ENCODE measurements at places on chromosomes 7 and 10.

DNA sequence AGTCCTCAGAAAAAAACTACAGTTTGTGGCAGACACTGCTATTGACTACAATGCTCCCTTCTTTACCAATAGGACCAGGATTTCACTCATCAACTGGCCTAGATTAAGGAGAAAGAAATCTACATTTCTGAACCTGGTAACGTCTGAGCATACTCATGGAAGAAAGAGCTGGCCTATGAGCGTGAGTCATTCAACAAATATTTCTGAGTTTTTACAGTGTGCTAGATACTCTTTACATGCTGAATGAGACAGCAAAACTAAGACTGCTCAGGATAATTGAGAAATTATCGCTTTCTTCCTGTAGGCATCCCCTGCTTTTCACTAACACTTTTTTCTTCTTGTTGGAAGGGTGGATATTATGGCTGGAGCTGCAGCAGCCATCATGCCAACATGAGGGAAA is 609.7 kb downstream of the TNS3 start:
- peak; percentile 50 for DNase-seq

GRCh38 chr10:68647672-68648341 is 73.2 kb upstream of the CCAR1 start:
- DNase-seq = peak; percentile 84

DNA sequence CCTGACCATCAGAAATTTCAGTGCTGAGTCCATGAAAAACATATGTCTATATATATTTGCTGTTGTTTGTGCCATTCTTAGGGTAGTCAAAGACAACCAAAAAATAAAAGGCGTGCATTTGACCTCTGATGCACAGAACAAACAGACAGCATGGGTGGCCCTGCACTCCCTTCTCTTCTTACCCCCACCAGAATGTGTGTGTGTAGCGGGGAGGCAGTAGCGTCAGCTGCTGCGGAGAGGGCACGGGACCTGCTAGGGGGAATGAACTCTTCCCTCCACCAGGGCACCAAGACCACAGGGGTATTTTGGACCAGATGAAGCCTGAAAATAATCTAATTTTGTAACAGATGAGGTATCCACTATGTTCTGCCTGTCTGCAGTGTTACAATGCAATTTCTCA is 277.7 kb upstream of the ZNF32 start:
- DNase-seq = no peak

DNA sequence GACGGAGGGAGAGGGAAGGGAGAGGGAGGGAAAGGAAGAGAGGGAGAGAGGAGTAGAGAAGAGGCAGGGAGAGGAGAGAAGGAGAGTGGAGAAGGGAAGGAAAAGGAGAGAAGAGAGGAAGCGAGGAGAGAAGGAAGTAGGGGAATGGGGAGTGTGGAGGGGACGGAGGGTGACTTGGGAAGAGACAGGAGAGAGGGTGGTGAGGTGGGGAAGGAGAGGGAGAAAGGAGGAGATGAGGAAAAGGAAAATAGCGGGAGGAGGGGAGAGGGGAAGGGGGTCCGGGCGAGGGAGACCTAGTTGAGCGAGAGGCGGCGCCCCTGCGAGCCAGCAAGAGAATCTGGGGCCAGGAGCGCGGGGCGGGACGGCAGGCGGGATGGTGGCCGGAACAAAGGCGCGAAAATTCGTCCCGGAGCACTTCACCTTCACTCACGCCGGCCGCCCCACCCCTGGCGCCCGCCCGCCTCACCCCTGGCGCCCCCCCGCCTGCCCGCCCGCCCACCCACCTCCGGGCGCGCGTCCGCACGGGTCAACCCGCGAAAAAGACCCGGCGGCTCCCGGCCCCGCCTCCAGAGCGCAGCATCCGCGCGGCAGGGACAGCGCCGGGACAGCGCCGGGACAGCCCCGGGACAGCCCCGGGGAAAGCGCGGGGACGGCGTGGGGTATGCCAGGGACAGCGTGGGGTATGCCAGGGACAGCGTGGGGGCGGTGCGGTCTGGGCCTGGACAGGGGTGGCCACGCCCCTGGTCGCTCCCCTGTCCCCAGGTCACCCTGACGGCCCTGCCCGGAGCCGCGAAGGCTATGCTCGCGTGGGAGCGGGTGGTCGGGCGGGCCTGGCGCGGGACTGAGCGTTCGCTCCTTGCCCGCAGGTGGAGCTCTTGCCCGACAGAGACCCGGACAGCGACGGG is 4.2 kb downstream of the VSTM2A start:
- peak; percentile 51 for DNase-seq

DNA sequence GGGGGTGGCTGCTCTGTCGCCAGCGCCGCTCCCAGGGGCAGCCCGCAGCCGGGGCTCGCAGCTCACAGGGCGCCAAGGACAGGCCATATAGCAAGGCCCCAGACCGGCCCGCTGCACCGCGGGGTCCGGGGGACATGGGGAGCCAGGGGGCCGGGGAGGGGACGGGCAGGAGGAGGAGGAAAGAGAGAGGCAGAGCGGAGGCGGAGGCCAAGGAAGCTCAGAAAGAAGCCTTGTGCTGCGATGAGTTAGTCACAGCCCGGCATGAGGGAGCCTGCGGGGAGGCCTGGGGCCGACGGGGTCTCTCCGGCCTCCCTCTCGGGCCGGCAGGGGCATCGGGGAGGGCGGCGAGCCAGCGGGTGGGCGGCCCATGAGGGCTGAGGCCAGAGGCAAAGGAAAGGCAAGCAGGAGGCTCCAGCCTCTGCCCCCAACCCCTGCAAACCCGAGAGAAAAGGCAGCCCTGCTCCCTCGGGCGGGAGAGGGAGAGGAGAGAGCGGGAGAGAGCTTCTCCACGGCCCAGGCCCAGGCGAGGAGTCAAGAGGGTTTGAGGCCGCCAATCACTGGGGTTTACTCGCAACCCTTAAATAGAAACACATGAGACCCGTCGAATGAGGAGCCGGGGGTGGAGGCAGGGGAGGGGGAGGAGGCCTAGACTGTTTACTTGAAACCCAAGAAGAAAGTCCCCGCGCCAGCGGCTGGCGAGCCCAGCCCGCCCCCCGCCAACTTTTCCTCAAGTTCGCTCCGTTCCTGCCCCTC is 167.9 kb downstream of the NEURL1 start:
- DNase-seq = no peak

GRCh38 chr10:18397906-18398305 is 253.5 kb downstream of the NSUN6 start:
- DNase-seq = no peak

GRCh38 chr10:13080643-13081042 is 19.3 kb upstream of the OPTN start:
- DNase-seq = no peak

- no peak for DNase-seq
Measured at GRCh38 chr7:6237011-6237410, 35.4 kb downstream of the CYTH3 start.
